Femur (tissue), 1 donor: ENCODE measurements at places on chromosomes 12 and 14.

- no peak for DNase-seq
These were observed 1404.0 kb downstream of the AACS start for GRCh38 chr12:126469211-126469610.

- DNase-seq = peak; percentile 73
These were observed at the start of gene PLXNC1 for GRCh38 chr12:94147991-94148738. Gene PLXNC1, plus strand, starts transcription at chr12:94148577. Its CDS starts 395 bp downstream, at chr12:94148972.

DNA sequence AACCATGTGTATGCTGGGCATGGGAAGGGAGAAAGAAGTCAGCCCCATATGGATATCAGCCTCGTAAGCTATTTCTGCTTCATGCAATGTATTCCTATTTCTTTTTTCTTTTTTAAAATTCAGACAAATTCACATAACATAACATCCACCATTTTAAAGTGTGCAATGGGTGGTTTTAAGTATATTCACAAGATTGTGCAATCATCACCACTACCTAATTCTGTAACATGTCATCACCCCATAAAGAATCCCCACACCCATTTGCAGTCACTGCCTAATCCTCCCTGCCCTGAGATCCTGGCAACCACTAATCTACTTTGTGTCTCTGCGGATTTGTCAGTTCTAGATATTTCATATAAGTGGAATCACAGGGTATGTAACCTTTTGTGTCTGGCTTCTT lies 9.5 kb downstream of the POMT2 start:
- no peak for DNase-seq

DNA sequence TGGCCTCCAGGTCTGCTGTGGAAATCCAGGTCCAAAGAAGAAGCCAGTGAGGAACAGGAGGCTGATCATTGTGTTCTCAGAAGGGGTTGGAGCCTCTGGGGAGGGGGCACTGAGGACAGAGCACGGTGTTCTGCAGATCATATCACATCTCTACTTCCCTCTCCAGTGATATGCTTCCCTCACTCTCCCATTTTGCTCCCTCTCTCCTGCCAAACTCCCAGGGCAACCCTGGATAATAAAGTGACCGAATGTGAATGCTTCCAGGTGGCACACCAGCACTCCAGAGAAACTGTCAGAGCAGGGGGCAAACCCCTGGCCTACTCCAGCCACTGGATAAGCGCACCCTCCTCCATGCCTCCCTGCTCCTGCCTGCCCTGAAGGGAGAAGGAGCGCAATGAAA lies 57.8 kb downstream of the DPF3 start:
- no peak for DNase-seq

- no peak for DNase-seq
These were observed 201.2 kb upstream of the G2E3 start for GRCh38 chr14:30357791-30358190.

- DNase-seq = no peak
These were observed 24.2 kb downstream of the GLT8D2 start for GRCh38 chr12:104025771-104026170.
